ENCODE measurements at places on chromosomes 1 and 21. TPM values are rescaled to one million over a fixed set of nuclear protein-coding genes. Genes with fewer than 3 reads are reported as not detected.

The CD84 gene
- total RNA-seq = not detected

The SCNM1 gene
- total RNA-seq = 27.7 TPM

The ATP6V1G3 gene
- total RNA-seq = not detected

The MAP3K21 gene
- not detected for total RNA-seq

The SLC22A15 gene
- 14.7 TPM for total RNA-seq

The PRKAA2 gene
- total RNA-seq = 0.76 TPM

The LAPTM5 gene
- not detected for total RNA-seq

The MYOC gene
- total RNA-seq = not detected

The MRPL55 gene
- 57.5 TPM for total RNA-seq

The KRTAP19-3 gene
- total RNA-seq = not detected

The RHEX gene
- total RNA-seq = not detected

The SWT1 gene
- 2.8 TPM for total RNA-seq

The RNU1-2 gene
- total RNA-seq = not detected

The TLR5 gene
- total RNA-seq = not detected

The MAD2L2 gene
- total RNA-seq = 61.2 TPM
